Pulmonary artery endothelial cell (primary cell): ENCODE measurements at places on chromosomes 5 and 9.

- DNase-seq: no peak
Measured at GRCh38 chr5:80964491-80964890, 4.3 kb downstream of the RASGRF2 start.

- no peak for DNase-seq
Measured at GRCh38 chr5:169547508-169547907, 36.1 kb upstream of the SPDL1 start.

DNA sequence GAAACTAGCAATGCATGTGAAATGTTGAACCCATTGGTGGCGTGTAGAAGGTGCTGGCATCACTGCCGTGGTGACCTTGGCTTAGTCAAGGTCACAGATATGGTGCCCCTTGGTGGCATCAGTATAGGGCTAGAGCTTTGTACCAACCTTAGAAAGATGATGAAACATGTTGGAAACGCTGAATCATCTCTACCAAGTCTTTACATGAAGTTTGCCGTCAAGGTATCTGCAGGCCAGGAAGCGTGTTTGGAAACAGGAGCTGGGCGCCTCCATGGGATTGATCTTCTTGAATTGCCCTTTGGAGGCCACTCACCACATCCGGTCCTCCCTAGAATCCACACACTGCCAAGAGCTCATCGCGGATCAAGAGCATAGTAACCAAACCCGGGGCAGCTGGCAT is 16.9 kb upstream of the BOD1 start:
- DNase-seq: no peak

DNA sequence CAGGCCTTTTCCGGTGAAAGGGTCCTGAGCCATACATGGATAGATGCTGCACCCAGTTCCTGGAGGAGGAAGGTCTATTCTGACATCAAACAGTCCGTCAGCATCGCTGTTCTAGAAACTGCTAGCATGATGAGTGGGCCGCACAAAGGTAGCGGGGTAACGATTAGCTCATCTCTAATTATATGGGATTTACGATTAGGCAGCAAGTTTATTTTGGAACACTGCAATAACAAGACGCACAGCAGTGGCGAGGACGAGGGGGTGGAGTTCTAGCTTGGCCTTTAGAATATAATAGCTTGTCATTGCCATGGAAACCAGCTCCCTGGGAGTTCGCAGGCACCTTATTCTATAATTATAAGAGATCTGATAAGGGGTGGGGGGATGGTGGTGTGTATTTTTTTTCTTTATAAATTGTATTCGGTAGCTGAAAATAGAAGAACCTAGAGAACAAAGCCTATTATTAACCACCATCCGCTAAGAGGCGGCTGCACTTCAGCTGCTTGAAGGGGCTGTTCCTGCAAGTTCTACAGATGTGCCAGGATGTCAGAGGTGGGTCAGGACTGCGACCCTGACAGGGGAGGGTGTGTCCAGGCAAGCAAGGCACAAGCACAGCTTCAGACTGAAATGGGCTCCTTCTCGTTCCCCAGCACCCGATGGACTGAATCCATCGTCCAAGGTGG is 311.0 kb downstream of the AGTPBP1 start:
- no peak for DNase-seq

- no peak for DNase-seq
Measured at GRCh38 chr5:120614531-120615180, 150.6 kb downstream of the PRR16 start.

DNA sequence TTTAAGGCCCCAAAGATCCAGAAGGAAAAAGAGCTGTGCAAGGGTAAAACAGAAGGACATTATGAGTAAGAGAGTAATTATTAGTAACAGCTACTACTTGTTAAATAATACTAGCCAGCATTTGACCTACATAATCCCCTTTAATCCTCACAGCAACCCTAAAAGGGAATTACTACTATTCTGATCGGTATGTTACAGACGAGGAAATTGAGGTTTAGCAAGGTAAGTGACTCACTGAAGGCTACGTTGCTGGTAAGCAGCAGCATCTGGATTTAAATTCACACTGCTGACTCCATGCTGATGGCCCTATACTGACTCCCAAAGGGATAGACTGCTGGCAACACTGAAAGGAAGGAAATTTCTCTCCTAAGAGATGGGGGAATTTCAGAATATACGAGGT is 3.7 kb upstream of the FSD1L start:
- no peak for DNase-seq

GRCh38 chr9:68651280-68651893 is 53.7 kb upstream of the PIP5K1B start:
- DNase-seq: no peak

- DNase-seq: no peak
Measured at GRCh38 chr9:10268531-10269485, 344.0 kb downstream of the PTPRD start.

DNA sequence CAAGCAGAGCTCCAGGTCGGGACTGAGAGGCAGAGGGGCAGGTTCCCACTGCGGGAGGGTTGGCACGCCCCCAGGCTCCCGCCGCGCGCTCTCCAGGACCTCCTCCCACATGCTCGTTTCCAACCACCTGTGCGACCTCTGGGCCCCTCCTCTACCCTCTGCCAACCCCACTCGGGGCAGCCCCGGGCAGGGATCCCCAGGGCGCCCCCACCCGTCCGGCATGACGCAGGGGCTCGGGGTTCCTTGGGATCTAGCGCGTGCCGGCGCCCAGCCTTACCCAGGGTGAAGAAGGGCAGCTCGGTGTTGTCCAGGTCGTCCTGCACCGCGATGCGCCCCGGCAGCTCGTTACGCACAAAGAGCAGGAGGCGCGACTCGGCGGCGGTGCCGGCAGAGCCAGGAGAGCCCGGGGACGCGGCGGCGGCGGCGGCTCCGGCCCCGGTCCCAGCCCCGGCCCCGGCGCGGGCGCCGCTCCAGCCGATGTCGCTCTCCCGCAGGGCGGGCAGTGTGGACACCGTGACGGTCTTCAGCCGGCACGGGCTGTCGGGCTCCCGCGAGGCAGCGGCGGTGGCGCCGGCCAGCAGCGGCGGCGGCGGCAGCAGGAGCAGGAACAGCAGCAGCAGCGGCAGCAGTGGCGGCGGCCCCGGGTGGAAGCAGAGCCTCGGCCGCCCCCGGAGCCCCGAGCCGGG is 494 bp downstream of the ASTN2 start:
- no peak for DNase-seq

GRCh38 chr9:85056203-85056572 is 386.7 kb downstream of the NTRK2 start:
- DNase-seq: no peak

DNA sequence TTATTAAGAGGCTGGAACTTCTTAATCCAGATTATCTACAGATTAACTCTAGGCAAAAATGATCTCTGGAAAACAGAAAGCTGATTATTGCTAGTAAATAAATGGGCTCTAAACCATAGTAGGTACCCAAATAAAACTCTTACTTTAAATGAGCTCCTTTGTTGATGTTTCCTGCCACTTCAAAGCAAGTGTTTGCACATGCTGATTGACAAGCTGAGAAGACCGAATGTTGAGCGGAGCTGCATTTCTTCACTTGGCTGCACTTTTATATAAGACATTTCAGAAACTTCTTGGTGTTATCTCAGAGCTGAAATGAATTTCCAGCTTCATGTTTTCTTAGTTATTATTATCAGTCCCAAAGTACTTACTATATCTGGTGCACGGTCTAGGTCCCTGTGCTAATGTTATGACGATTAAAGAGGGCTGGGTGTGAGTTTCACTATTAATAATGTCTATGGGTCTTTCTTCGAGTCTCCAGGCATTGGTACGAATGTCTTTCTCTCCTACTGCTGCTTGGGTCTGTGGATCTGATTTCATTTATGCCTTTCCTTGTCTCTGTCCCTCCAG is 58.6 kb upstream of the CTXN3 start:
- no peak for DNase-seq

- no peak for DNase-seq
Measured at GRCh38 chr9:70772601-70773000, 348.8 kb downstream of the TRPM3 start.

GRCh38 chr5:175638305-175638704 is 19.6 kb upstream of the HRH2 start:
- DNase-seq: no peak

- DNase-seq: no peak
Measured at GRCh38 chr5:132264546-132265335, 7.2 kb downstream of the PDLIM4 start.

- no peak for DNase-seq
Measured at GRCh38 chr5:168218746-168219145, 72.7 kb upstream of the WWC1 start.

DNA sequence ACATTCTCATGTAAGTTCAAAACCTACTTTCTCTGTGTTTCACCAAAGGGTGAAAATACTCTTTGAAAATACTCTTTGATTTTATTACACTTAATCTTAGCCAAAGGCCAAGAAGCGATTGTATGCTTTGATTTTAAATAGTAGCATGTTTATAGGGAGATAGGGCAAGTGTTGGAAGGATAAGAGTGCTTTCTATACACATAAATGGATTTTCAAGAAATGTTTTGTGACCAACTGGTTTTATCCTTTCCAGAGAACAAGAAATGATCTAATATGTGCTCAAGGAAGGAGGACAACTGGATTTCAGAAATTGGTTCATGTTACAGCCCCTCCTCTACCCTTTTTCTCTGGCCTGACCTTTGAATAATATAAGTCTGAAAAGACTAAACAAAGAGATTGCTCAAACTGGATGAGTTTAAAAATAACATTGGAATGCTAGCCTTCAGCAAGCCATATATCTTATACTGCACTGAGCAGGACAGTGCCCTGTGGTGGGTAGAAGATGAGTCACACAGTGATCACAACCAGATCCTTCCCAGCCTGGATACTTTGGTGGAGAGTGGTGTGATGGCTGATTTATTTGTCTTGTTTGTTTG is 13.1 kb downstream of the PALM2AKAP2 start:
- no peak for DNase-seq

DNA sequence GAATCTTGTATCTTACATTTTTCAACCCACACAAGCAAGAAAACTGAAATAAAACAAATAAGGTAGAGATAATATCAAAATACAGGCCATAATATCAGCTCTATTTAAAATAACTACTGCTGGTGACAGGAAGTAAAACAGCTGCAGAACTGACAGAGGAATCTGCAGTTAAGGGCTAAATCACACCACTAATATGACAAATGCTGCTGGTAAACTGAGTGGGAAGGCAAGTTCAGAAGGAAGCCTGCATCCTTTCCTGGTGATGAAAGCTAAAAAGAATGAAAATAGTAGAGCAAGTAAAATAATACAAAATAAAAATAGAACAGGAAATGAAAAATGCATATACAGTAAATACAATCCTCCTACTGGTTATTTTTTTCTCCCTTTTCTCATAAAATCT is 1293.7 kb upstream of the C9orf72 start:
- DNase-seq: no peak

DNA sequence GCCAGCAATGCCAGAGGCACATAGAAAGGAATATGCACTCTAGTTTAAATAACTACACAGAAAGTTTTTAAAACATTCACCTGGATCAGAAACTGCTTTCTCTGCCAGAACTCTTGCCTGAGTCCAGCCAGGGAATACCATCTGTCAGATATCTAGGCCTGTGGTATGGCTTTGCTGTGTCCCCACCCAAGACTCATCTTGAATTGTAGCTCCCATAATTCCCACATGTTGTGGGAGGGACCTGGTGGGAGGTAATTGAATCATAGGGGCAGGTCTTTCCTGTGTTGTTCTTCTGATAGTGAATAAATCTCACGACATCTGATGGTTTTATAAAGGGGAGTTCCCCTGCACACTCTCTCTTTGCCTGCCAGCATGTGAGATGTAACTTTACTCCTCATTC is 41.5 kb upstream of the KCNV2 start:
- no peak for DNase-seq

DNA sequence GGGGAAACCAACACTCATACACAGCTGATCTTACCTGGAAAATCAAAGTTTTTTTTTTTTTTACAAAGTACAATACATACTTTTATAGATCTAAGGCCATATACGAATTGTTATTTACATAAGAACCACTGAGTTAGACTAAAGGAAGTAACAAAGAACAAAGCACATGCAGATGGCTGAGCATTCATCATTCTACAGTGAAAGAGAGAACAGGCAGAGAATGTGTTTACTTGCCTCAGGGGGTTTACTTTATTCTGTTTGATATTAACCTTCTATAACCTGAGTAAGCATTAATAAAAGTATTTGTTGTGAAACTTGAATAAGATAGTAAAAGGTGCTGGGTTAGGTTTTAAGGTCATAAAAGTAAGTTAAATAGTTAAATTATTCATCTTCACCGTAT is 54.7 kb downstream of the SLC38A9 start:
- DNase-seq: no peak

- DNase-seq: no peak
Measured at GRCh38 chr5:129246088-129246487, 151.5 kb downstream of the ISOC1 start.

GRCh38 chr9:31588006-31588405 is 796.4 kb upstream of the ACO1 start:
- DNase-seq: no peak

GRCh38 chr9:129142138-129142935 is 31.1 kb downstream of the PTPA start:
- no peak for DNase-seq

- DNase-seq: no peak
Measured at GRCh38 chr9:115204904-115205453, 87.0 kb upstream of the TNC start.

- DNase-seq: no peak
Measured at GRCh38 chr9:34375901-34376595, 650 bp downstream of the MYORG start.

DNA sequence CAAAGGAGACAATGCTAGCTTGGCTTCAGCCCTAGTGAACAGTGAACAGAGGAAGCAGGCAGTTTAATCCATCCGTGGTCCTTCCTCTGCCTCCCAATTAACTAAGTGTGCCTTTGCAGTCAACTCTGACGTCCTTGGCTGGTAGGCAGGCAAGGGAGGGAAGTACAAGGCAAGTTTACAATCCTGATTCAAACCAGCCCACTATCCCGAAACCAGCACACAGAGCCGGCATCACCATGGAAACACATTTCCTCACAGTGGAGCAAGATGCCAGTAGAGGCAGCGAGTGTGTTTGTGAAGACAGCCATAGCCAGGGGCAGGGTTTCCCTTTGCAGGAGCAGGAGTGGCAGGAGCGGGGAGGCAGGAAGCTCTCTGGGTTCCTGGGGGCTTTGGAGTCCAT is 73.9 kb downstream of the GOLPH3 start:
- peak; percentile 60 for DNase-seq

DNA sequence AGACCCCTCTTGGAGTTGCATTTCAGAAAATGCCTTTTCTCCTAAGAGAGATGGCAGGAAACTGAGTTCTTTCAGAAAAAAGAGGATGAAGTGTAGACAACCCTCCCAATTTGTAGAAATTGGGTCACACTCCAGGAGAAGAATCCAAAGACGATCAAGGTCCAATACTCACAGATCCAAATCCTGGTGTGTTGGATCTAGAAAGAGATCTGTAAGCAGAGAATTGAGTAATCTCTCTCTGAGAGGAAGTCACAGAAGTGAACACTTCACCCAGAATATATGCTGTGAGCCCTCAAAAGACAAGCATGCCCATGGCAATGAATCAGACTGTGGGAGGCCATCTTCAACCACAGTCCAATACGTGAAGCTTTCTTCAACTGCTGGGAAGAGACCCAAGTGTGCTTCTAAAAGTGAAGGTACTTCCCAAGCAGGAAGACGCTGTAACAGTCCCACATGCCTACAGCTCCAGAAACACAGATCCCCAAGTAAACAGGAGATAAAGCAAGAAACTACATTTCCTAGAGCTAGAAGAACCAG is 182.7 kb downstream of the SMC2 start:
- DNase-seq: no peak
